ENCODE measurements at places on chromosomes 2 and 18.

GRCh38 chr2:49194701-49195100 lies 40.4 kb upstream of the FSHR start:
- DNase-seq: no peak

DNA sequence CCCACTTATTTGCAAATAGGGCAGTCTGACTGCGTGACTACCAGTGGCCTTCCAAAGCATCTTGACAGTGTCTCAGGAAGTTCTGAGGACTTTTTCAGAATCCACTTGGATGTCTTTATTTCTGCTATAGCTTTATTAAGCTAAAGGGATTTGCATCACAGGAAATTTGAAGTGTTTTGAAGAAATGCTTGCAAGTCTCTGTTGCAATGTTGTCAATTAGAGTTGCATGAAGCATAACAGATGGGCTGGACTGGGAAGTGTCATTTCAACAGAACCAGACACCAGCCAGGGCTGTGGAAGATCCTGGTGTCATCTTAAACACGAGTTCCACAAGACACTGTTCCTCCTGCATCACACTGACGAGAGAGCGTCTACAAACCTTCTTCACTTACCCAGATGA lies 224.5 kb downstream of the EN1 start:
- DNase-seq: no peak

- DNase-seq: no peak
Measured at GRCh38 chr2:104834431-104835153, 19.3 kb upstream of the POU3F3 start.

- DNase-seq: no peak
Measured at GRCh38 chr2:192128655-192129054, 66.1 kb downstream of the TMEFF2 start.

DNA sequence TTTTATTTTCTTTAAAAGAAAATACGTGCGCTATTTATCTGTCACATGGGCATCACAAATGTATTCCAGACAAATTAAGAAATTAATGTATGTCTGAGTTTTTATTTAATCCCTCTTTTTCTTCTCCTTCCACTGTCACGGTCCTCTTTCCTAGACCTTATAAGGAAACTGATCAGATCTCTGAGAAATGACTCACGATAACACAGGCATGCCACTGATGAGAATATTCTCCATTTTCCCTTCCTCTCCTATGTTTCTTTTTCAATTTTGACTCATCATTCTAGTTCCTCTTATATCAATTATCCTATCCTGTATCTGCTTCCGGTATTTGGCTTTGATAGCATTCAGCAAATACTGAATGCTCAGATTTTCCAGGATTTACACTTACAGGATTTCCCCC lies 121.8 kb downstream of the DSC3 start:
- DNase-seq: no peak

DNA sequence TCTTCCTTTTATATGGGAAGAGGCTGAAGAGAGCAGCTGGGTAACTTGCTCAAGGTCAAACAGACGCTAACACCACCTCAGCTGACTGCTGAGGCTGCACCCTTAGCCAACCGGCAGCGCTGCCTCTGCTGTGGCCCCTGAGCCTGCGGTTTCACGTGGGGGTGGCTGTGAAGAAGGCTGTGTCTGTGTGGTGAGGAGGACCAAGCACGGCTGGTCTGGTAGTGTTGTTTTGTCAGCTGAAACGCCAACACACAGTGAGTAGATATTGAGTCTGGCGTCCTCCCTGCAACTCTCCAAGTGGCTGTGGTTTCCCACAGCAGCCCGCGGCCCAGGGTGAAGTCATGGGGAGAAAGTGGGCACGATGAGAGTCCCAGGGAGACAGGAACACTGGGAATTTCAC lies 69.6 kb downstream of the THNSL2 start:
- DNase-seq: no peak

DNA sequence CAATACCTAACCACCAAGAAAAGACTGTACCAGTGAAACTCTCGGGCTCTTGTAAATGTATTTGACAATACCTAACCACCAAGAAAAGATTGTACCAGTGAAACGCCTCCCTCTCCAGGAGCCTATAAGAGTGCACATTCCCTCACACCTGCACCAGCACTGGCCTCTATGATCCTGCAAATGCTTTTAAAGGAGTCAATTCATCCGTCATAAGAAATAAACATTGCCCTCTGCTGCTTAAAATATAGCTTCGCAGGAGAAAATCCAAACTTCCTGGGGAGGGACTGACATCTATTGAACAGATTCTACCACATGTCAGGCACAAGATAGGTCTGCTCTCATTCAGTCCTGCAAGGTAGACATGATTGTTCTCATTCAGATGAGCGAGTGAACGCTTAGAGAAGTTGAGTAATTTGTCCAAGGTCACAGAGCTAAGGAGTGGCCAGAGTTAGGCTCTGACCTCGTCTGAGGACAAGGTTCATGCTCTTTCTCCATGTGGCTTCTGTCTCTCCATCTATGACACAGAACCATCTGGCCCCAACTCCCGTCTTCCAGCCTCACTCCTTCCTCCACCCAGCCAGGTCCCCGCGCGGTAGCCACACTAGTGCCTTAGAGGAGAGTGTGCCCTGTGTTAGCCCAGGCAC lies 38.7 kb downstream of the MCFD2 start:
- no peak for DNase-seq

- DNase-seq: no peak
Measured at GRCh38 chr2:18378020-18378653, 182.3 kb downstream of the RDH14 start.

GRCh38 chr2:232485757-232486557 lies 1.7 kb downstream of the ECEL1 start:
- no peak for DNase-seq

DNA sequence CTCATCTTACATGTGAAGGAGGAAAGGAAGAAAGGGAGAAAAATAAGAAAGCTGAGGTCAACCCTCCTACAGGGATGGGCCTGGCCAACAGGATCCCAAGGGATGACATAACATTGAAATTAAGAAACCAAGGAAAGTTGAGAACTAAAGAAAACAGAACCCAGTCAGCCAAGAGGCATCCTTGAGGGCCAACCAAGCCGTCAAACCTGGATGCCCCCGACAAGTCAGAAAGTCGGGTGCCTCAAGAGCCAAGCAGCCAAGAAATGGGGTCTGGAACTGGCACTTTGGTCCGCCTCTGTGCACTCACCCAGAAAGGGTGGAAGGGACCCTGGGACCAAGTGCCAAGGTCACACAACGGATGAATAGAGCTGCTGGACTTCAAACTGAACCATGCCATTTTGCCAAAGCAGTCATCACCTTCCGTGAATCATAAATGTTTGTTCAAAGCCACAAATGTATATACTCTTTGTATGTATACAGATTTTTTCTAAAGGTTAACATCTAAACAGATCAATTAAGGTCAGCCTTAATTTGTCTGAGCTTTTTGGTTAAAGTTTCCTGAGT lies 27.0 kb upstream of the PTPN4 start:
- no peak for DNase-seq

DNA sequence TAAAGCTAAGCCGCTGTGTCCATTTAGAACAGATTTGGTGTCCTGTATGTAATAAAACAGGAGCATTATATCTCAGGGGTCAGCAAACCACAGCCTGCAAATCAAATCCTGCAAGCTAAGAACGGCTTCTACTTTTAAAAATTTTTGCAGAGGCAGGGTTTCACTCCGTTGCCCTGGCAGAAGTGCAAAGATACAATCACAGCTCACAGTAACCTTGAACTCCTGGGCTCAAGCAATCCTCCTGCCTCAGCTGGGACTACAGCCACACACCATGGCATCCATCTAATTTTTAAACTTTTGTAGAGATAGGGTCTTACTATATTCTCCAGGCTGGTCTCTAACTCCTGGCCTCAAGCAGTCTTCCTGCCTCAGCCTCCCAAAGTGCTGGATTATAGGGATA lies 28.6 kb upstream of the NPC1 start:
- no peak for DNase-seq

DNA sequence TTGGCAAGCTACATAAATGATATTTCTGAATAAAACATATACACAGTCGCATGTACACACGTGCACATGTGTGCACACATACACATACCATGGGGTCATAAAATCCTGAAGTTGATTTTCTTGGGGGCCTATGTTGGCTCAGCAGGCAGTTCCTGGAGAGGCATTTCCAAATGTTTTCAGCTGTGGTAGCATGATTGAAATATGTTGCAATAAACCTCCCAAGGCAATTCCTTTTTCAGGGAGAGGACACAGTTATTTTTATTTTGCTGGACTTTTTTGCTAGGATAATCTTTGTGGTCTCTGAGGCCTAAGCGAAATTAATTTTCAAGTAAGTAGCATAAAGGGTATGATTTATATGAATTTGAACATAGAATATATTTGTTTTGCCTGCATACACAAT lies 126.7 kb upstream of the LTBP1 start:
- DNase-seq: no peak

DNA sequence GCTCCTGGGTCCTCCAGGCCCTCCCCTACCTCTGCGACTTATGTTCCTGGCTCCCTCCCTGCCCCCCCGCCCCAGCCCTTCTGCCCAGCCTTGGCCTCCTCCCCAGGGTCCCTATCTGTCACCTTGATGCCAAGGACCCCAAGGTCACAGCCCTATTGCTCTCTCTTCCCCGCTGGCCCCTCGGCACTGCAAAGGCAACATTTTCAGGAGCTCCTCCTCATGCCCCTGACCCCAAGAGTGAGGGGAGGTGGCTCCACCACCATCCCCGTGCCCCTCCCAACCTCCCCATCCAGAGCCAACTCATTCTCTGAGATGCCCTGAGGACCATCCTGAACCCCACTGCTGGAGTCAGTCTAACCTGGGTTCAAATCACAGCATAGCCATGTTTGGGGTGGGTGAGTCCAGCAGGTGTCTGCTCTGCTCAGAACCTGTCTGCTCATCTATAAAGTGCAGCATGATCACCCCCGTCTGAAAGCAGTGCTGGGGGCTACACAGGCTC lies 11.7 kb downstream of the LIMS2 start:
- DNase-seq: no peak

DNA sequence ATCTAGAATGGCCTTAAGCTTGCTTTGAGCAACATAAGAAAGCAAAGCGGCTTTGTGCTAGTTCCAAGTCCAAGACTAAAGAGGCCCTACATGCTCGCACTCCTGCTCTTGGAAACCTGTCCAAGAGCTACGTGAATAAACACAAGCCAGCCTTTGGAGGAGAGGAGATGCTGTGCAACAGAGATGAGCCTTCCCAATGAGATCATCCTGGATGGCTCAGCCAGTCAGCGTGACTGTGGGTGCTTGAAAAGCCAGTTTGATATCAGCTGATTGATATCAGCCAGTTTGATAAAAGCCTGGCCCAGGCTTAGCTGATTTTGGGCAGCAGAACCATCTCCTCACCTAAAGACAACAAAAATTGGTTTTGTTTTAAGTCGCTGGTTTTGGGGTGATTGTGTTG lies 481.0 kb upstream of the DSEL start:
- DNase-seq: no peak

DNA sequence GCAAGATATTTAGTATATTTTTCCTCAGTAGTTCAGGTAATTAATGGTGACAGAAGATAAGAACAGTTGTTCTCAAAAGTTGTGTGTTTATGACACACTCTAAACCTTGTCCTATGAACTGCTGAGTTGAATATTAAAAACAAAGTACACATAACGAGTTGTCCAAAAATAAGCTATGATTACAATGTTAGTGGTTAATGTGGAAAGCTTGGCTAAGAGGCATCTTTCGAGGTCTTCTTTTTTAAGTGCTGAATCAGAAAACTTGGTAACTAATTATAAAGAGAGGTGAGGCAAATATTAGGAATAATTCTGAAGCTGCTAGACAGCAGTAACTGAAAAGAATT lies 1088.7 kb downstream of the SUCLG1 start:
- DNase-seq: no peak

GRCh38 chr2:60538101-60538500 lies 15.4 kb downstream of the BCL11A start:
- DNase-seq: no peak

GRCh38 chr2:105961599-105962146 lies 217.0 kb downstream of the NCK2 start:
- DNase-seq: no peak

DNA sequence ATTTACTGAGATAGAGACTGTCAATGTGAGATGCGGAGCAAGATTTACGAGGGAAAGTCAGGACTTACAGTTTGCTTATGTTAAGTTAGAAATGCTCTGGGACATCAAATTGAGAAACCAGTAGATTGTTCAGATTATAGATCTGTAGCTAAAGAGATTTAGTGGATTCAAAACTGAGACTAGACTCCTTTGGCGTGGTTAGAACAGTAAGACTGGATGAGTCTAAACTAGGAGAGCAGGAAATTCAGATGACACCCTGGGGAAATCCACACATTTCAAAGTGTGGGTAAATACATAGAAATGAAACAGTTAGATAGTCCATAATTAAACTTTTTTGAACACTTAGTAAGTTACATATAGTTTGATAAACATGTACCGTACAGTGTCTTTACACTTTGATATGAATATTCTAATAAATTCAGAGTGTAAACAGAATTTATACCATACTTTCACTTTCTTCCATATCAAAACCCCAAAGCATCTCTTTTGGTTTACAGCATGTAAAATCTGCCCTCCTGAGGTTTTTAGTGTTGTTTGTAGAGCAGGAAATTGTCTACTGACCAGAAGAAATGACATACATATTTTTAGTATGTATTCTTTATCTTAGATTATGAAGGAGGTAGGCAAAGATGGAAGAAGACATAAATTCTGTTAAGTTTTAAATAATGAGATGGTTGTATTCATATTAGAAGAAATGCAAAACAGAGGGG lies 231.5 kb downstream of the NYAP2 start:
- DNase-seq: no peak

DNA sequence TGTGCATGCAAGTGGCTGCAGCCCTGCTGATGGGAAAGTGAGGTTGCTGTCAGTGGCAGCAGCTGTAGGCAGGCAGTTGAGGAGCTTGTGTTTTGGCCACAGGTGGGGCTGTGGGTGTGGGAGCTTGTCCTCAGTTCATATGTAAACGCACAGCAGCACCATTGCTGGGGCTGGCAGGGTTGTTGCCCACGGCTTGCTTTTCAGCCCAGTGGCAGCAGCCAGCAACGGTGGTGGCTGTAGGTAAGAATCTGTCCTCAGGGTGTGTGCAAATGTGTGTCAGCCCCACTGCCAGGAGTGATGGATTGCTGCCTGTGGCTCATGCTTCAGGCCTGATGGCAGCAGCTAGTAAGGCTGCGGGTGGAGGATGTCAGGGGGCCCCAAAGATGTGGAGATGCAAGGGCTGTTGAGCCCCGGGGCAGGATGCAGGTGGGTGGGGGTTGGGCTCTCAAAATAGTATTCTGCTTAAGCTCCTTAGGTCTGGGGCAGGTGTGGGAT lies 141.3 kb upstream of the THUMPD2 start:
- DNase-seq: no peak

DNA sequence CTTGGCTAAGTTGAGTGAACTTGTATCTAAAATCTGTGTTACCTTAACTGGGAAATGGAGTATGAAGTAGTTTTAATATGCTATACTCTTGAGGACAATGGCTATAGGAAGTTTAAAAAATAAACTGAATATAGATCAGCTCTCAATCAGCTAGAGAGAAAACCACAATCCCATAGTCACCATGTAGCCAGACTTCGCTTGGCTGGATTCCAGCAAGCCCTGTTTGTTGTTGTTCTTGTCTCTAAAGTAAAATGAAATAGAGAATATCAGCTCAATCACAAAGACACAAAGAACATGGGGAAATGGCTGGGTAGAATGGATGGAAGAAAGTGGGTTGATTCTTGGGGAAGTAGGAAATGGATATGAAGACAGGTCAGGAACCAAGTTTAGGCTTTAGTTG lies 234.9 kb downstream of the PHLPP1 start:
- DNase-seq: no peak

- no peak for DNase-seq
Measured at GRCh38 chr2:231413456-231413855, 17.9 kb downstream of the B3GNT7 start.

- DNase-seq: no peak
Measured at GRCh38 chr18:61596296-61596695, 263.1 kb downstream of the CDH20 start.

Measured in stimulated activated CD4-positive, alpha-beta T cell treated with anti-CD3 and anti-CD28 coated beads, TNF-alpha, amount 100 ng/mL, for 24 hours (primary cell).